Esophagus squamous epithelium (tissue), 5 donors: ENCODE measurements at places on chromosomes 16 and 17.
A peak's percentile ranks its signal among the peaks of the same experiment; 100 is the strongest.

- DNase-seq: no peak
Measured at GRCh38 chr17:46191322-46192188, 1.7 kb downstream of the KANSL1 start.

- DNase-seq: no peak
Measured at GRCh38 chr16:10552998-10553491, 27.4 kb downstream of the EMP2 start.

GRCh38 chr16:57725554-57725953 lies 10.0 kb upstream of the KATNB1 start:
- no peak for DNase-seq

GRCh38 chr16:57534337-57534880 lies 2.0 kb downstream of the CCDC102A start:
- no peak for DNase-seq

DNA sequence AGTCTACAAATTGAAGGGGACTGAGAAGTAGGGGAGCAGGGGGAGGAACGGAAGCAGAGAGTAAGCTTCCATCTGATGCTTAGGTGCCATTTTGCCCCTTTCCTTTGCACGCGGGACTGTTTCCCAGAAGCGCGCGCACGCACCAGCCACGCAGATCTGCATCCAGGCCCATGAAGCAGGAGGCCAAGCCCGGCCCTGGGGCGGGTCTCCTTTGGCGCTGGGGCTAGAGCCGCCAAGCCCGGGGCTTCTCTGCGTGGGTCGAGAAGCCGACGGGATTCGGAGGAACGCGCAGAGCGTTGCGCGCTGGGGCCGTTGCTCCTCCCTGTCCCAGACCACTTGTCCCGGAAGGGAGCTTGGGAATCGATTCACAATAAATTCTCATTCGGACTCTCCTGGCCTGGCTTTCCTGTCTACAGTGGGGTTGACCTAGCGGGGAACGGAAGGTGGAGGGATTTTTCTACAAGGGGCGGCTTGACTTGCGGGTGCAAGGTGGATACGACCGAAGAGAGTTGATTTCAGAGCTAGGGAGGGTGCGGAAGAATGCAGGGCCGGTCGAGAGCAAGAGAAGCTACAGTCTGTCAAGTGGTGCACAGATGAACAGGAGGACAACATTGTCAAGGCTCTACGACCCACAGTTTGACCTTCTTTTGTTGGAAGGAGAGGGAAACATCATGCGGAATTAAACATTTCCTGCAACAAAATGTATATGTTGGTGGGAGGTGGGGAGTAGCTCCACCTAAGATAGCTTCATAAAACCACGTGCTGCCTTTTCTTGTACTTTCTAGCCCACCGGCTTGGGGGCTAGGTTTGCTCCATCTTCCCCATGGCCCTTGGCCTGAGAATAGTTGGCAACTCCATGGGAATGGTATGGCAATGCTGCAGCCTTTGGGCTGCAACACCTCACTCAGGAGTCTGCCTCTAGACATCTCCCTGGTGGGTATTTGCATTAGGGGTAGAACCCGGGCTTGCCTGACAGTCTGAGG lies 4.5 kb downstream of the HOXB9 start:
- no peak for DNase-seq

DNA sequence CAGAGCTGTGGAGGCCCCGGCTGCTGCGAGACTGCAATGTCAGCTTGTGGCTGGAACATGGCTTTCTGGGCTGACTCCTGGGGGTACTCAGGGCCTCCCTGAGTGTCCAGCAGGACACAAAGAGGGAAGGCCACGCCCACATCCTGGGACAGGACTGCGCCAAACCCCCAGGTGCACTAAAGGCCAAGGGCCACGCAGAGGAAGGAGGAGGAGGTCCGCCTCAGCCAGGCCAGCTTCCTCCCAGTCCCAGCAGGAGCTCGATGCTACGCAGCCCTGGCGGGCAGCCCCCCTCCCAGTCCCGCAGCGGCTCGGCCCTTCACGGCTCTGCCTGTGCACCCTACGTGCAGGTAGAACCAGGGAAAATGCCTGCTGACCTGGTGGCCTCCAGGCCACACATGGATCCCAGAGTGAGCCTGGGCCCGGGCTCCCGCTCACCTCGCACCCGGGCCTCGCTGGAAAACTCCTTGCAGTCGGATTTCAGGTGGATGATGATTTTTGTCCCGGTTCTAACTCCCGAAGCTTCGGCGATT lies 21.2 kb downstream of the DNASE1 start:
- no peak for DNase-seq

DNA sequence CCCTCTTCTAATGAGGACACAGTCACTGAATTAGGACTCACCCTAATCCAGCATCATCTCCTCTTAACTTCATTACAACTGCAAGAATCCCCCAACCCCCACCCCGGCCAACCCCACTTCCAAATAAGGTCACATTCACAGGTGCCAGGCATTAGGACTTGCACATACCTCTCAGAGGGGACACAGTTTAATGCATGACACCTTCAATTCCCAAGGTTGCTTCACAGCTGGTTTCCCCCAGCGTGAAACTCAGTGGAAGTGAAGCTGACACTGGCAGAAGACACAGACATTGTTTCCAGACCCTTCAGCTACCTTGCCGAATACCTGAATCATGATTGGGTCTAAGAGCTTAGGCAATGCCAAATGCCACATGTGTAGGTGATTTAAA lies 217.0 kb upstream of the DYNLRB2 start:
- no peak for DNase-seq

DNA sequence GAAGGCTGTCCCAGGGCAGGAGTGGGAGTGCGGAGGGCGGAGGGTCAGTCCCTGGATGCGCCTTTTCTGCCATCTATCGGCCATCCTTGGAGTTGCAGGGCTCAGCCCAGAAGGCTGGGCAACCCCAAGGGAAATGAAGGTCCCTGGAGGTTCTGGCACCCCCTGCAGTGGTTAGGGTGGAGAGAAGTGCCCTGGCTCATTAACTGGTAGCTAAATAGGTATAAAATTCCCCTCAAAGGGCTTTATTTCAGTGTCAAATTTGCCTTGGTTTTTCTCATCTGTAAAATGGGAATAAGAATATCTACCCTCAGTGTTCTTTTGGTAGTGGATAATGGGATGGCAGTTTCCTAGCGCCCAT lies 22.4 kb downstream of the C17orf75 start:
- DNase-seq: peak; percentile 9

DNA sequence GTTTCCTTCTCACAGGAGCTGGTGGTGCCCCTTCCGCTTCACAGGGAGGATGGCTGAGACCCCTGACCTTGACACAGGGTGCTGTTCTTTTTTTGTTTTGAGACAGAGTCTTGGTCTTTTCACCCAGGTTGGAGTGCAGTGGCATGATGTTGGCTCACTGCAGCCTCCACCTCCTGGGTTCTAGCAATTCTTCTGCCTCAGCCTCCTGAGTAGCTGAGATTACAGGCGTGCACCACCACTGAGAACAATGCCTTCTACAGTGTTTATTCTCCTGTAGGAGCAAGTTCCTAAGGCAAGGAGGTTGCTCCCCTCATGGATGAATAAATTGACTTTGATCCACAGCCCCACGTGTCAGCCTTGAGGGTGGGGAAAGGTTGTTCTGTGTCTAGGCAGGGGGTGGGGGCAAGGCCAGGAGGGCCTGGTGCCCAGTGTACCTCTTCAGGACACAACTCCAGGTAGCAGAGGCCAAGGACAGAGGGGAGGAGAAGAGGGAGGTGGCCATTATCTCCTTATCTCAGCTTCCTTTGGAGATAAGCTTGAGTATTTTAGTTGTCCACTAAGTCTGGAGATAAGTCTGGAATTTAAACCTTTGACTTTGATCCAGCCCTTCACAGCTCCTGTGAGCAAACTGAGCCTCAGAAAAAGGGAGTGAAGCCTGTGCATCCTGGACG lies 159.4 kb downstream of the SEC14L1 start:
- no peak for DNase-seq

- no peak for DNase-seq
Measured at GRCh38 chr17:43578699-43579565, 32.8 kb upstream of the ETV4 start.

- no peak for DNase-seq
Measured at GRCh38 chr16:10202649-10203048, 20.4 kb upstream of the GRIN2A start.

DNA sequence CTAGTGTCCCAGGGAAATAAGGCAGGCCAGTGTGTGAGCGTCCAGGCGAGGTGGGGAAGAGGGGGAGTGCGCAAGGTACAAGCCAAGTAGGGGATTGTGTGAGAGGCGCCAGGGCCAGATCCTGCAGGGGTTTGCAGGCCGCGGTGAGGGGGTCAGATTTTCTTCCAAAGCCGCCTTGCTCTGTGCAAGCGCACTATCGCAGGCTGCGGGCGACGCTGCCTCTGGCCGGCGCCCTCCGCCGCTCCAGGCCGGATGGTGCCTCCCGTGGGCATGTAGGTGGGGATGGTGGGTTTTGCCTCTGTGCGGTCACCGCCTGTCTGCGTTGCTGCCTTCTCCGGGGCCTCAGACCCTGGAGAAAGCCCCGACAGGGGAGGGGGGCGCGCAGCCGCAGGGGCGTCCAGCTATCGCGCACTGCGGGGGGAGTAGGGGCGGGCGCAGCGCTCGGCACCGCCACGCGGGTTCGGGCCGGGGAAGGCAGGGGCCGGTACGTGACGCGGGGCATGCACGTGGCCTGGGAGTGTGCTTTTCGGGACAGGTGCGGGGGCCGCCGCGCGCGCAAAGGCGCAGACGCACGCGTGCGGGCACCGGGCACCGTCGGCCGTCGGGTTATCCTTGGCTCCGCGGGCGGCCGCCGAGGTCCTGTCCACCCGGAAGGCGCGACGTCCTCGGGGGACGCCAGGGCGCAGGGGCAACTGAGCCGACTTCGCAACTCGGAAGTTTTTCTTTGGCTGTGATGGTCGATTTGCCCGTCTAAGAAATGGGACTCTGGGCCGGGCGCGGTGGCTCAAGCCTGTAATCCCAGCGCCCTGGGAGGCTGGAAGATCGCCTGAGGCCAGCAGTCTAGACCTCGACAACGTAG lies 1.1 kb upstream of the HAPSTR1 start:
- no peak for DNase-seq

DNA sequence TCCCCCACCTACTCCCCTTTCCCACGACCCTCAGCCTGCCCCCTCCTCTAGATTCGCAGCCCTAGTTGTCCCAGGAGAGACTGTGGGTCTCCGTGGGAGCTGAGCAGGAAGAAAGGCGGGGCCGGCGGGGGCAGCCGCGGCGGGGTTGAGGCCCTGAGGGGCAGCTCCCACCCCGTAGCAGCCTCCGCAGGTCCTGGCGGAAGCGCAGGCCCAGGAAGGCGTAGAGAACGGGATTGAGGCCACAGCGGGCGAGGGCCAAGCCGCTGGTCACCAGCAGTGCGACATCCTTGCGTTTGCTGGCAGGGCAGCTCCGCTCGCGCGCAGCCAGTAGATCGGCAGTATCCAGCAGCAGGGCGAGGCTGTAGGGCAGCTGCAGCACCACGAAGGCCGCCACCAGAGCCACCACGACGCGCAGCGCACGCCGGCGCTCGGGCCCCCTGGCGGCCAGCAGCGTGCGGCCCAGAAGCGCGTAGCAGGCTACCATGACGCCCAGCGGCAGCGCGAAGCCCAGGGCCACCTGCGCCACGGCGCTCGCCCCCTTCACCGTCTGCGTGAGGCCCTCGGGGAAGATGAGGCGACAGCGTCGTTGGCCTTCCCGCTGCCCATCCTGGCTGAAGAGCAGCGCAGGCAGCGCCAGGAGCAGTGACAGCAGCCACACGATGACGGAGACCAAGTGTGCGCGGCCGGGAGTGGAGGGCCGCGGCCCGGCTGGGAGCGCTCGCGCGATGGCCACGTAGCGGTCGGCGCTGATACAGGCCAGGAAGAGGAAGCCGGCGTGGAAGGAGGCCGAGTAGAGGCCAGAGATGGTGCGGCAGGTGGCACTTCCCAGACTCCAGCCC lies 1.9 kb downstream of the CCR10 start:
- DNase-seq: no peak

- DNase-seq: no peak
Measured at GRCh38 chr17:78269955-78270381, 38.5 kb downstream of the TMEM235 start.

GRCh38 chr17:12048843-12049473 lies 28.3 kb downstream of the MAP2K4 start:
- no peak for DNase-seq

- no peak for DNase-seq
Measured at GRCh38 chr17:54983260-54983659, 14.7 kb downstream of the STXBP4 start.

DNA sequence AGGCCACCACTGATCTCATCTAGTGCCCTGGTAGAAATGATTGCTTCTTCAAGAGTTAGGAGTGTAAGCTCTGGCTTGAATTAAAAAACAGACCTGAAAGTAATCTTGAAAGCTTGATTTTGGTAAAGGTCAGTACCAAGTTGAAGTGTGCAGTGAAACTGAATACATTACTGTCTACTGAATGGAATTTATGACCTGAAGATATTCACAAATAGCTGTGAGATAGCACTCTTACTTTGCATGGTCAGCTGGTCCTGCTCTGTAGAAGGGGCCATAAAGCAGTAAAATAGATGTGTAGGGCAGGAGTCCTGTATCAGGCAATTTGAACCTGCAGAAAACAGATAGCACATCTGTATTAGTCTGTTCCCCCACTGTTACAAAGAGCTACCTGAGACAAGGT lies 78.6 kb downstream of the MYH13 start:
- DNase-seq: no peak

GRCh38 chr16:84548508-84548907 lies 44.0 kb upstream of the MEAK7 start:
- DNase-seq: no peak

DNA sequence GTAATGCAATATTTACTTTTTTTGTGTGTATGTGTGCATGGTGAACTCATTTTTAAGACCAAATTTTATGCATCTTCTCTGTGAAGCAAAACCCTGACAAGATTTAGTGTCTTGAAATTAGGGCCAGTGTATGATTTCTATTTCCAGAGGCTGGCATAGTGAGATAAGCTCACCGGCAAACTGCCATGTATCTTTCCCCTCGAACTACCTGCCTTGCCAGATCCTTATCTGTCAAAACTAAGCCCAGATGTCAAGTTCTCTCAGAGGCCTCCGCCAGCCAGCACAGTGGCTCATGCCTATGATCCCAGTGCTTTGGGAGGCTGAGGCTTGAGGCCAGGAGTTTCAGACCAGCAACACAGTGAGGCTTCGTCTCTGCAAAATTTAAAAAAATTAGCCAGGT lies 10.0 kb downstream of the USP32 start:
- no peak for DNase-seq

GRCh38 chr16:17467923-17468540 lies 2.7 kb downstream of the XYLT1 start:
- DNase-seq: no peak

DNA sequence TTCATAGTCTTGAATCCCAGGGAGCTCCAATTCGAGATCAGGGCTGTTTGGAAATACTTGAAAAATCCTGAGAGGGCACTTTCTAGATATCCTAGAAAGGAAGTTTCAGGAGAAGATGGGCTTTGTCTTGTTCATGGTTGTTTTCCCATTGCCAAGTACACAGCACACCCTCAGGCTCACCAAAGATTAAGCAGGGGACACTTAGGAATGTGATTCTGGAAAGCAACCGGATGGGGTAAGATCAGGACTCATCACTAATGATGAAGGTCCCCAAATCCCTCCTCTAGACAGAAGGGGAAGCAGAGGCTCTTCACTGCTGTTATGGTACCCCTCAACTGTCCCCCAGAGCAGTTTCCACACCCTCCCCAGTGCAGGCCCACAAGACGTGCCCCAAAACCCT lies 40.7 kb downstream of the VAC14 start:
- no peak for DNase-seq

GRCh38 chr17:36591434-36592315 lies at the start of gene DHRS11:
DHRS11 (plus strand) TSS chr17:36591879; CDS start chr17:36592010, 131 bp downstream.
- no peak for DNase-seq

GRCh38 chr17:67456889-67457288 lies 79.8 kb downstream of the PITPNC1 start:
- no peak for DNase-seq

GRCh38 chr17:32484628-32485027 lies 2.2 kb upstream of the CDK5R1 start:
- DNase-seq: no peak

- DNase-seq: no peak
Measured at GRCh38 chr16:70511833-70512232, 11.5 kb downstream of the COG4 start.
